ENCODE measurements at places on chromosomes 11 and 22.

DNA sequence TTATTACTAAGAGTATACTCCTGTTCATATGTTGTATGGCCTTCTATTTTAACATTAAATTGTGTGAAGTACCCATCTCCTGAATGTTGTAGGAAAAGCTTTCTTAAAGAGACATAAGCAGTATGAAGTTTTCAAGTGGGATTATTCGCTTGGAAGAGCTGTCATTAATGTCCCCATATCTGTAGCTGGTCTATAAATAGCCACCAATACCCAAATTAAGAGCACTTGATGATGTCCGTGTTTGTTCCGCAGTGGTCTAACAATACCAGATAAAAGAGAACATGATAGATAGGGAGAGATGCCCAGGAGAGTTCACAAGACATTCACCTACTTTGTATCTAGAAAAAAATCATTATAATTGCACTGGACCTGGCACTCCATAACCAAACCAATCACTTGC, 527.6 kb downstream of the DLG2 start:
- DNase-seq = no peak

DNA sequence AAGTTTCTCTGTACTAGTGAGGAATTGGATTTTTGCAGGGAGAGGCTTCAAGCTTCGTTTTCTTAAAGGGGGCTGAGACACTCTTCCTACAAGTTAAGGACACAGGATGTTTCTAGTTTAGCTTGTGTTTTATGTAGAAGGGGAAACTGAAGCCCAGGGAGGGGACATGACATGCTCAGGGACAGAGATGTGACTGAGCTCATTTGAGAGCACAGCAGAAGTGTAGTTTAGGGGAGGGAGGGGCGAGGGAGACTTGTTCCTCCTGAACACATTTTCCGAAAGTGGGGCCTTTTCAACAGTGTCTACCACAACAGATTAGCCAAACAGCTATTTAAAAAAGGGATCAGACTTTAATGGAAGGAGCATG, 148.1 kb downstream of the FBXO7 start:
- DNase-seq = no peak

DNA sequence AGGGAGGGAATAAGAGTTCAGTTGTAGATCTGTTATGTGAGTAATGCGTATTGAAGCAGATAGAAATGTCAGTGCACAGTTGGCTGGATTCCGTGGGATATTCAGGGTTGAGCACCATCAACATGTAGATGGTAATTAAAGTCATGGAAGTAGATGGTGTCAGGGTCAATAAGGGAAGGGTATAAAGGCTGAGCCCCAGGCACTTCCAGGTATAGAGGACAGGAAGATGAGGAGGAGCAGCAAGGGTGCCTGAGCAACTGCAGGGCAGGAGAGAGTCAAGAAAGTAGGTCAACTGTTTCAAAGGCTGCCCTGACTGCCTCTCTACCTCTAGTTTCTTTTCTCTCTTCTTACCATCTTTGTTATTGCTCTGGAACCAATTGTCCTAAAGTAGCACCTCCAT, 85.9 kb downstream of the MICAL2 start:
- DNase-seq = no peak

GRCh38 chr11:107567739-107568335, 2.3 kb upstream of the ALKBH8 start:
- no peak for DNase-seq

DNA sequence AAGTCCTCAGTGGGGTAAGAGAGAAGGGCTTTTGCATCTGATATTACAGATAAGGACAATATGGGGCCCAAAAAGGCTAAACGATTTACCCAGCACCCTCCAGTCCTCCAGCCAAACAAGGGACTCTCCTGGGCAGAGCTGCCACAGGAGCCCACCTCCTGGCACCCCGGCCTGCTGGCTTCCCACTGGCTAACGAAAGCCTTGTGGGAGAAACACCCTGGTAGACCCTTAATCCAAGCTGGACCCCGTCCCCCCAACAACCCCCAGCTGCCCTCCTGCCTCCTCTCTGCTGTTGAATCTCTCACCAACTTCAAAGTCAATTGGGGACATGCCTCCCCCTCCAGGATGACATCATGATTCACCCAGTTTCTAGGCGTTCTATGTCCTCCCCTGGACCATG, 10.8 kb downstream of the C1QTNF6 start:
- DNase-seq = no peak

GRCh38 chr11:67577951-67578350, 5.7 kb upstream of the GSTP1 start:
- DNase-seq = no peak

GRCh38 chr11:121958971-121959325, 157.1 kb downstream of the BLID start:
- no peak for DNase-seq

DNA sequence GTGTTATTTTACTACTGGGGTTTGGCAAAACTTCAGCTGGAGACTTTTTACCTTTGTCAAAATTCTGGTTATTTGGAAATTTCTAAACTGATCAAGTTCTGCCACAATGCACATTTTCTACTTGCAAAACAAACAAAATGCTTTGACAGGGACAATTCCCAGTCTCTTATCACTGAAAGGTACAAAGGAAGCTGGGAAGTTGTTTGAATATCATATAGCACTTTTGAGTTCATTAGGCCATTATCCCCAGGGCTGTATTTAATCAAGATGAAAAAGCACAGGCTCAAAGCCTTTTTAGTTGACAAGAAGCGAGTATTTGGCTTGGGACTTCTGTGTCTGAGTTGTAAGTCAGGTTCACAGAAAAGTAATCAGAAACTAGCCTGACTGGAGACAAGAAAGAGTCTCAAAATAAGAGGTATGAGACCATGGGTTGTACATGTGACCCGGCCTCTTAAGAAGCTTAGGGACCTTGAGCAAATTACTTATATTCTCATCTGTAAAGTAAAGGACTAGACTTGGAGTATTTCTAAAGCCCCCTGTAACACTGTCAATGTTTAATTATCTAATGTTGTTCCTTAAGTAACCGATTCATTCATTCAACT, 2.9 kb upstream of the HORMAD2 start:
- DNase-seq = no peak

DNA sequence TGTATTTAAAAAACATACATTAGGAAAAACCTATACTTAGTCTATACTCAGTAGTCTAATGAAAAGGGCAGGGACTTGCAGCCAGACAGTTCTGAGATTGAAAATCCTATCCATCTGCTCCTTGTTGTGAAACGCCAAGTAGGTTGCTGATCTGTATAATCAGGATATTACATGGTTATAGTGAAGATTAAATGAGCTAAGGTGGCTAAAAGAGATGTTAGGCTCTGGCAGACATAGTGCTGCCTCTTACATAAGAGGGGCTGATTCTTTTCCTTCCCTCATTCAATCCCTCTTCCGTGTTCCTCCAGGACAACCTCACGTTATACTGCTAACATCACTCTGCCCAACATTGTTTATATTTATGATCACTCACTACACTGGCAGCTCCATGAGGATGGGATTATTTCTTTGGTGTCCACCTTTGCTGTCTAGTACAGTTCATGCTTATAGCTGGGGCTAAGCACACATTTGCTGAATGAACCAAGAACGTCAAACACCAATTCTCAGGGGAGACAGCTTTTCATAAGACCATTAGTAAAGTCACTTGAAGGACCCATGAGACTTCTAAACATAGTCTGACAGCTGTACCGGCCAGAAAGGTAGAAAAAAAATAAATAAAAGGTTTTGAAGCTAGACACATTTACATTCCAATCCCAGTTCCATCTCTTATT, 46.3 kb downstream of the GAB2 start:
- no peak for DNase-seq

DNA sequence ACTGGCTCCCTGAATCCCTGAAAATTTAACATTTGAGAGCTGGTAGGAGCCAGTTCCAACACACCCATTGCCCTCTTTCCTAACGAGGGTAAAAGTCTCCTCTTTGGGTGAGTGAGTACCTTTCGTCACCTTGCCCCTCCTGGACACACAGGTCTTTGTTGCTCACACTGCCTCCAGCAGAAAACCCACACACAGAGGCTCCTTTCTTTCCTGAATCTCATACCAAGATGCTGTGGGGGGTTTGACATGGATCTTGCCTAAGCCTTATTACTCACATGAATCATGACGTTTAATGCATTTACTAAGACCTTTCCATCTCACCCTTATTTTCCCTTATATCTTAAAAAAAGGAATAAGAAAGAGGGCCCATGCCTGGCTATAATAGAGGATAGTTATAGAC, 53.0 kb downstream of the PARVA start:
- DNase-seq = no peak

Data from HL-60 (cell line).